ENCODE measurements at places on chromosomes 5 and 9.

DNA sequence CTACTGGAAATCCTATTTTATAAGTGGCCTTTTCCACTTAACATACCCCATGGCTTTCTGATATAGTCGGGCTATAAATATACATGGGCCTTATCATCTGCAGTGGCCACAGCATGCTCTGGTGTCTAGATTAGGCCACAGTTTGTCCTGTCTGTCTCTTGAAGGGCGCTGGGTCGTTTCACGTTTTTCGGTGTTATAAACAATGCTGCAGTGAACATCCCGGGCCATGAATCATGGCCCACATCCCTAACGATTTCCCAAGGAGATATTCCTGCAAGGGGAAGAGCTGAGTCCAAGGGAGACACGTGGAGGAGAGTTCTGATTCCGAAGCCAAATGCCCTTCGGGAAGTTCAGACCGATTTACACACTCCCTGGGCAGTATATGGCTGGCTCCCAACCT is 8.4 kb downstream of the PLPP7 start:
- DNase-seq = no peak

GRCh38 chr5:116456036-116456435 is 118.6 kb downstream of the SEMA6A start:
- no peak for DNase-seq

DNA sequence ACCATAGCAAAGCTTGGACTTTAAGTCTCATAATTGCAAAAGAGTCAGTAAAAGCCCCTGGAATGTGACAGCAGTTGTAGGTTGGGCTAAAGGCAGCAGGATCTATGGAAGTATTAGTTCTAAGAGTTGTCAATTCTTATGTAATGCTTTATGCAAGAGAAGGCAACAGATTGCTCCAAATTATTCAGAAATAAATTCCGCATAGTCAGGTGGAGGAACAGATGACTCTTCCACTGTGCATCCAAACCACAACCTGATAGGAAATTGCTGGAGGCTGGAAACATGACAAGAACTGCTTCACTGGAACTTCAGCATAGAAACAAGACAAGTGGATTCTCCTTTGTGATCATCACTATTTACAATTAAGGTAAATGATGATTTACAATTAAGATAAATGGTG is 101.0 kb downstream of the STARD4 start:
- DNase-seq = no peak

GRCh38 chr5:97009212-97009898 is 73.5 kb downstream of the LNPEP start:
- peak; percentile 35 for DNase-seq

GRCh38 chr9:37056046-37056920 is 22.2 kb upstream of the PAX5 start:
- DNase-seq = no peak

DNA sequence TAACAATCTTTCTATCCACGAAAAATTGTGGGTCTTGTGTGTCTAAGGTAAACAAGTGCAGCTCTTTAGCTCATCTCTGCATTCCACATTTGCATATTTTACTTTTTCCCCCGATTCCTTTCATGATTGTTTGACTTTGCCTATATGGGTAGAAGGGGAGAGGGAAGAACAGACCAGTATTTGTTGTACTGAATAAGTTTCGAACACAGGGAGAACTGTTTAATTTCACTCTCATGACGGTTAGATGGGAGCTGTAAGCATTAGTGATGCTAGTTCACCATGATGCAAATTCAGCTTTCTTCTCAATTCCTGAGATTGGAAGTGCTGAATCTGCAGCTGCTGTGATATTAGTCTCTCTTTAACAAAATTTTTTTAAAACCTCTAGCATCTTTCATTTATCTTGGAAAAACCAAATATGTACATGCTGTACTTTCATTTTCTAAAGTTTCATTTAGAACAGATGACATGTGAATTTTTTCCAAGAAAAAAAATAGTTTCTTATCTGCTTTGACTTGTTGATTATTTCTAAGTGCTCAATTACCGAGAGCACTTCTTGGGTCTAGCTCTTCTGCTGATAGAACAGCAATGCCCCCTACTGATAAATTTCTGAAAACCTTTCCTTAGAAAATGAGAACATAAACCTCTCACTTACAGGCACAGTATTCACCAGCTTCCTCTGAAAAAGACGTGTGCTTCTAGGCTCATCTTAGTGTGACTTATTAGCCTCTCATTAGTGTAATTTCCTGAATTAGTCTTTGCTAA is 149.5 kb downstream of the BAAT start:
- DNase-seq = no peak

GRCh38 chr5:116320486-116320885 is 235.7 kb downstream of the COMMD10 start:
- no peak for DNase-seq

- DNase-seq = no peak
These were observed 222.4 kb downstream of the TSSK1B start for GRCh38 chr5:113212244-113212920.

- DNase-seq = no peak
These were observed 27.8 kb downstream of the LAMC3 start for GRCh38 chr9:131036529-131037334.

DNA sequence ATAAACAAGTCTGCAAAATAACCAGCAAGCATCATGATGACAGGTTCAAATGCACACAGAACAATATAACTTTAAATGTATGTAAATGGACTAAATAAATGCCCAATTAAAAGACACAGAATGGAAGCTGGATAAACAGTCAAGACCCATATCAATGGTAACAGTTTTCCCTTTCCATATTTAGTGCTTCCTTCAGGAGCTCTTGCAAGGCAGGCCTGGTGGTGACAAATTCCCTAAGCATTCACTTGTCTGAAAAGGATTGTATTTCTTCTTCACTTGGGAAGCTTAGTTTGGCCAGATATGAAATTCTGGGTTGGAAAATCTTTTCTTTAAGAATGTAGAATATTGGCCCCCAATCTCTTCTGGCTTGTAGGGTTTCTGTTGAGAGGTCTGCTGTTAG is 120.2 kb upstream of the RASA1 start:
- DNase-seq = no peak
